ENCODE measurements at places on chromosomes 4 and X.

- no peak for DNase-seq
These were observed 156.0 kb downstream of the TENT5D start for GRCh38 chrX:80576267-80576666.

DNA sequence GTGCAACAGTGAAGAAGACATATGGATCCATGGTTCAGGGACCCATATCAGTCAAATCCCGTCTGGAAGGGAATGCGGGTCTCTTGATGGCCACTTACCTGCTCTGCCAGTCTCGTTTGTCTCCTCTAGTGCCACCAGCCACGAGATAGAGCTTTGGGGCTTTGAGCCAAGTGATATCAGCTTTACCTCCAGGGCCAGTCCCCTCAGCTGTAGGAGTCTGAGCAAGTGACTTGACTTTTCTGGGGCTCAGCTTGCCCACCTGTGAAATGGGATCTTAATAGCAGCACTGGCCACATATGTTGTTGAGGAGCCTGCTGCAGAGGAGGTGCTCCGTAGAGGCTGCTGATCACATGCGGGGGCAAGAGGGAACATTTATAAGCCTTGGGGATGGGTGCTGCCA is 1.2 kb downstream of the SLC2A9 start:
- no peak for DNase-seq

DNA sequence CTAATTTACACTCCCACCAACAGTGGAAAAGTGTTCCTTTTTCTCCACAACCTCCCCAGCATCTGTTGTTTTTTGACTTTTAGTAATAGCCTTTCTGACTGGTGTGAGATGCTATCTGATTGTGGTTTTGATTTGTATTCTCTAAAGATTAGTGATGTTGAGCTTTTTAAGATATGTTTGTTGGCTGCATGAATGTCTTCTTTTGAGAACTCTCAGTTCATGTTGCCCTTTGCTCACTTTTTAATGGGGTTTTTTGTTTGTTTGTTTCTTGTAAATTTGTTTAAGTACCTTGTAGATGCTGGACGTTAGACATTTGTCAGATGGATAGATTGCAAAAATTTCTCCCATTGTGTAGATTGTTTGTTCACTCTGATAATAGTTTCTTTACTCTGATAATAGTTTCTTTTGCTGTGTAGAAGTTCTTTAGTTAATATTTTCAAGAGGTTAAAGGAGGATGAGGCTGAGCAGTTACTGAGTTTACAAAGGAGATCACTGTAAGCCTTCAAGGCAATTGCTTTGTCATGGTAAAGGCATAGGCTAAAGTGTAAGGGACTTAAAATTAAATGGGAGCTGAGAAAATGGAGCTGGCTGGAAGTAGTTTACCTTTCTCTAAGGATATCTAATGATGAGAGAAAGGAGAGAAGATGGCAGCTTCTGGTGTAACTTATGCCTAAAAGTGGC is 323.4 kb downstream of the PCDH7 start:
- no peak for DNase-seq

GRCh38 chr4:3362431-3363287 is 69.8 kb downstream of the RGS12 start:
- DNase-seq: no peak

DNA sequence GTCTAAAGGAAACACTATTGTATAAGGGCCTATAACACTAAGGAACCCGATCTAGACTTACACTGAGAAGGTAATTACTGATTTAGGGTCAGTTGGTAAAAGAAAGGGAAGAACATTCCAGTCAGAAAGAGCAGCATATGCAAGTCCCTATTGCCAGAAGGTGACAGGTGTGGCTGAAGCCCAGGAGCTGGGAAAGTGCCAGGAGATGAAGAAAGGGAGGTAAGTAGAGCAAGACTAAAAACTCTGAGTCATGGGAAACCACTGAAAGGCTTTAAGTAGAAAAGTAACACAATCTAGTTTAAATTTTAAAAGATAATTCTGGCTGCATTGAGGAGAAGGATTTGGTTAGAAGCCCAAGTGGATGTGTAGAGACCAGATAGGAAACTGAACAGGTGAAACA is 77.7 kb upstream of the INTU start:
- DNase-seq: no peak

GRCh38 chrX:42127563-42127962 is 204.2 kb upstream of the CASK start:
- DNase-seq: no peak

GRCh38 chr4:155742310-155743015 is 16.4 kb upstream of the GUCY1B1 start:
- DNase-seq: no peak

DNA sequence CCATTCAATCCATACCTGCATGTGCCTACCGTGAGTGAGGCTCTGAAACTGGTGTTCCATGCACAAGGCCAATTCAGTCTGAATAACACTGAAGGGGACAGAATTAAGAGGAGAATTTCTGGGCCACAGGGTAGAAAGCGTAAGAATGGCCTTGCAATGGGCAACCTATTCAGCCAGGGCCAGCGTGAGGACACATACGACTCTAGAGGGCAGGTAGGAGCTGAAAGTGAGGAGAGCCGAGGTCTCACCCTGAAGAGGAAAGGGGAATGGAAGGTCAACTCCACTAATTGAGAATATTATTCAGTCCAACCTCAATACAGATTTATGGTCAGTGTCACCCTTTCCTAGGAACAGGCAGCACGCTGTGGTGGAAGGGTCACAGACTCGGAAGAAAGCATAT is 202.2 kb downstream of the TRIML1 start:
- DNase-seq: no peak

GRCh38 chrX:143661286-143661685 is 25.4 kb upstream of the SLITRK4 start:
- DNase-seq: no peak

- no peak for DNase-seq
These were observed 819.3 kb downstream of the PCDH7 start for GRCh38 chr4:31539284-31540069.

- DNase-seq: no peak
These were observed 58.4 kb upstream of the TET2 start for GRCh38 chr4:105088110-105088879.

GRCh38 chr4:66766557-66766956 is 778.7 kb downstream of the CENPC start:
- DNase-seq: no peak
